ENCODE measurements at places on chromosomes 1 and 21. TPM values are rescaled to one million over a fixed set of nuclear protein-coding genes. Genes with fewer than 3 reads are reported as not detected.

TNFRSF18 gene
- total RNA-seq: 1.6 TPM

GBP6 gene
- total RNA-seq: 0.09 TPM

ADGRB2 gene
- 0.65 TPM for total RNA-seq

MPZ gene
- 2.1 TPM for total RNA-seq

CYP4X1 gene
- total RNA-seq: 0.75 TPM

KCNJ6 gene
- 0.14 TPM for total RNA-seq

DNA sequence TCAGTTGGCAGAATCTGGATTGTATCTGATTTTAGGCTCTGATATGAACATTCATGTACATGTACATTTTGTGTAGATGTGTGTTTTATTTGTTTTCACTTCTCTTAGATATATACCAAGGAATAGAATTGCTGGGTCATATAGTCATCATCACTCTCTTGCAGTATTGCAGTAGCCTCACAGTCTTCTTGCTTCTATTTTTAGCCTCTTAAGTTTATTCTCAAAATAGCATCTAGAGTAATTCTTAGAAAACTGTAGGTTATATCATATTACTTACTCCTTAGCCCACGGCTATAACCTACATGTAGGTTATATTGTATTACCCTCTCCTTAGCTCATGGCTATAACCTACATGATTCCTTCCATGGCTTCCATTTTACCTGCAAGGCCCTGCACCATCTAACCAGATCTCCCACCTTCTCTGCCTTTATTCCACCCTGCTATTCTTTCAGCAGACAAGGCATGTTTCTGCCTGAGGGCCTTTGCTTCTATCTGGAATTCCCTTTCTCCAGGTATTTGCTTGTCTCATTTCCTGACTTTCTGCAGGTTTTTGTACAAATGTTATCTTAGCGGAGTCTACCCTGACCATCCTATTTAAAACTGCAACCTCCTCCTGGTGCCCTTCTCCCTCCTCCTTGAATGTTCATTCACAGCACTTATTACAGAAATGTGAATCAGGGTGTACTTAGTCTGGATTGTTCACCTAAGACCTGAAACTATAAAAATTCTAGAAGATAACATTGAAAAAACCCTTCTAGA lies 109.0 kb upstream of the ETV3 start:
- no peak for DNase-seq

DNA sequence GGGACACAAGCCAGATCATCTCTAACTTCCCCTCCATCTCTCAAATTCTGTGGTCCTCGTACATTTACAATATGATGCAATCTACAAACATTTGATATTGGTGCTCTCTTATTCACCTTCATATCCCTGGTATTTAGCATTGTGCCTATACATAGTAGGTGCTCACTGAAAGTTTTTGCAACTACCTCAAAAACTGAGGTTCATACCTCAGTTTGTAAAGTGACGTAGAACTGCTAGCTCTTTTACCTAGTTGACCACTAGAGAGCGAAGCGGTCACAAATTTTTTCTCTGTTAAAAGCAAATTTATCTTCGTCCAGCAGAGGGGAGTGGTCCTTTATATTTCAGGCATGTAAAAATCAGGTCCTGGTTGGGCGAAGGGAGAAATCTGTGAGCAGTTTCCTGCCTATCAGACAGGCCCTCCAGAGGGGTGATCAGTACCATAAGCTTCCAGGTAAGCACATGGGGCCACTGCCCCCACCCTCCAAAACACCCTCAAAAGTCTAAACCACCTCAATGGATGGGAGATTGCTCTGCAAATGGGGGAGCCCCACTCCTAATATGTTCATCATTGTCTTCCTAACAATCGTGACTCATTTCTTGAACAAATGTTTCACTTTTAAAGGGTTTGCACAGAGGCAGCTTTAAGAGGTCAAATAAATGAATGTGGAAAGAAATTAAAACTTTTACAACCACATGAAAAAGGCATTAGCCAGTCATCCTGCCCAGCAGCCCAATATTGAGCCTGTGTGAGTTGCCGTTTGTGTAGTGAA lies 10.6 kb upstream of the HLCS start:
- peak; percentile 30 for DNase-seq

DNA sequence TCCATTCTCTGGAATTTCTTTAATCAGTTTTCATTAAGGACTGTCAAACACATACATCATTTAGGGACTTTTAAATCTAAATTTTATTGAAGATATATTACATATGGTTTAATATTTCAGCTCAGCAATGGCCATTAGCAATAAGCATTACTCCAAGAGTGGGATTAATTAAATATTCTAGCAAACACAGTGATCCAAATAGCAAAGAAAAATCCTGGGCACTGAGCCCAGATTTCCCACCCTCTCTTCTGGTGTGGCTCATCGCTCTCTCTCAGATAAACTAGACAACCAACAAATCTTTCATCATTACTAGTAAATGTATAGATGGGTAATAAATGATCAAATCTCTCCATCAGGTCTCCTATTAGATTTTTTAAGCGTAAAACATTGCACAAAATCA lies 53.5 kb upstream of the FOXD3 start:
- no peak for DNase-seq

DNA sequence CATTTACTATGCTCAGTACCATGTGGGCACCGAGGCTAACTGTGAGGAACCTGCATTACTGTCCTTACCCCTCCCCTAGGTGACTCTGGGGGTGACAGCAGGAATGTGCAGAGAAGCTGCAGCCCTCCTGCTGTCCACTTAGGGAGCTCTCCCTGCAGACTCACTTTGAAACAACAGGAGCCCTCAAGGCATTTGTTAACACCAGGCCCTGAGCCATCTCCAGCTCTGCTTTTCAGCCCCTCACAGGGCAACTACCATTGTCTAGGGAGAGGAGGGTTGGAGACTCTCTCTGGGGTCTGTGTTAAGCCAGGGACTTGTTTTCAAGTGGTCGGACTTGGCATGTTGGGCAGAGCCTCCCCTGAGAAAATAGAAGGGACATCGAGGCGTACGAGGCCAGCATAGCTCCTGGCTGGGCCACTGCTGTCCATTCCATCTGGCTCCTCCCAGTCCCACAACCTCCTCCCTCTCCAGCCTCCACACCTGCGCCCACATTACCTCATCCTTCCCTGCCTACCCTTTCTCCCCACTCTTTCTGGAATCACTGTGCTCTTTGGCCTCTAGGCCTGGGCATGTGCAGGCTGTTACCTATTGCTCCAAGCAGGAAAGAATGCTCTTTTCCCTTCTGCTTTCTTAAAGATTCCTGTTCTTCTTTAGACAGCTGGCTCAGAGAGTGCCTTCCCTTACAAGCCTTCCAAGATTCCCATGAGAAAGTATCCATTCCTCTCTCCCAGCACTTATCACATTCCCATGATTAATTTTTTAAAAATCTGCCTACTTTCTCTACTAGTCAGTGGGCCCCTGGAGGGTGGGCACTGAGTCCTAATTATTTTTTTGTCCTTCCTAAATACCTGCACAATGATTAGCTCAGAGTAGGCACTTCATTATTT lies 102.7 kb upstream of the GCLM start:
- no peak for DNase-seq

DNA sequence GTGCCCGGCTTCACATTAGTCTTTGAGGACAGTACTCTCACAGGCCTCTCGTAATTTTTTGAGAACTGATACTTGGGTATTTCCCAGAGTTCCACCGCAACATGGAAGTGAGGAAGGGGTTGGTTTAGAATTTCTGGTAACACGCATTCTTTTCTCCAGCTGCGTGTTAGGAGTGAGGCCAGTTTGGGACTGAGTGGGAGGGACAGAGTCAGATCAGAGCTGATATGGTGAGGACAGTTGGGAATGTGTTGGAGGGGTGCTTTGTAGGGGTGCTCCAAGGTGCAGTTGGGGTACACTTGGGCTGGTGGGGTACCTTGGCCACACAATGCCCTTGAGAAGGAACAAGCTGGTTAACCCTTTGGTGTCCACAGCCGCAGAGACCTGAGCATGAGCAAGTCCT lies 6.7 kb downstream of the FBXO6 start:
- no peak for DNase-seq

DNA sequence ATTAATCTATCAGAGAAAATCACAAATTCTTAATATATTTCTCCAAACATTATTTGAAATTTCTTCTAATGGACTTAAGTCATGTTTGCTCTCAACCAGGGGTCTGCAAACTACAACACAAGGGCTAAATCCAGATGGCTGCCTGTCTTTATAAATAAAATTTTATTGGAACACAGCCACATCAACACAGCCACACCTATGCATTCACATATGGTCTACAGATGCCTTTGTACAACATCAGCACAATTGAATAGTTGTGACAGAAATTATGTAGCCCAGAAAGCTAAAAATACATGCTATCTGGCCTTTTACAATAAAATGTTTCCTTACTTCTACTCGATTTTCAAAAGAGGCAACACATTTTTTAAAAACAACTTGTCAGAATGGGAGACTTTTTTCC lies 103.9 kb downstream of the DPYD start:
- no peak for DNase-seq

GRCh38 chr1:235069577-235070563 lies 58.8 kb downstream of the TOMM20 start:
- peak; percentile 88 for DNase-seq

DNA sequence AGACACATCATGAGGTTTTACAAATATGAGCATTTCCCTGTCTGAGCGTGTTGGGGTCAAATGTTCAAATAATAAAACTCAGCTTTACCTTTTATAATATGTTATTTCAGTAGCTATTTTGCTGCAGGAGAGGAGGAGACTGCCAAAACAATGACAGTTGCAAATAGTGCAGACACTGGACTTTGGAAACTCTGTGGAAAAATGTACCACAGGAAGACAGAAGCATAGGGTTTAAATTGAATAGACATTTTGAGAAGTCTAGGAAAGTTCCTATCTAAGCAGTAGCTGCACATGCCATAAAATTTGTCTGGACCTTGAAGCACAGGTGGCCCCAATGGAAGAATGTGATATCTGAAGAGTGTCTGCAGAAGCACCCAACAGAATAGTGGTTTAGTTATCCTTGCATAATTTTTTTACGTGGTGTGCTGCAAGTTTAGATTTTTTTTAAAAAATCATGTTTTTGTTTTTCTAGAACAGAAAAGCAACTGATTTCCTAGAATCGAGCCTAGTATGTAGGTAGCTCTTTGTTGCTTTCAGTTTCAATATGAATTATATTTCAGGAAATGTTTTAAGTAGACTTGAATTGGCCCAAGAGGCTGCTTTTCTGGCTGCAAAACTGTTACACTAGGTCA lies 14.0 kb upstream of the GBP5 start:
- no peak for DNase-seq

DNA sequence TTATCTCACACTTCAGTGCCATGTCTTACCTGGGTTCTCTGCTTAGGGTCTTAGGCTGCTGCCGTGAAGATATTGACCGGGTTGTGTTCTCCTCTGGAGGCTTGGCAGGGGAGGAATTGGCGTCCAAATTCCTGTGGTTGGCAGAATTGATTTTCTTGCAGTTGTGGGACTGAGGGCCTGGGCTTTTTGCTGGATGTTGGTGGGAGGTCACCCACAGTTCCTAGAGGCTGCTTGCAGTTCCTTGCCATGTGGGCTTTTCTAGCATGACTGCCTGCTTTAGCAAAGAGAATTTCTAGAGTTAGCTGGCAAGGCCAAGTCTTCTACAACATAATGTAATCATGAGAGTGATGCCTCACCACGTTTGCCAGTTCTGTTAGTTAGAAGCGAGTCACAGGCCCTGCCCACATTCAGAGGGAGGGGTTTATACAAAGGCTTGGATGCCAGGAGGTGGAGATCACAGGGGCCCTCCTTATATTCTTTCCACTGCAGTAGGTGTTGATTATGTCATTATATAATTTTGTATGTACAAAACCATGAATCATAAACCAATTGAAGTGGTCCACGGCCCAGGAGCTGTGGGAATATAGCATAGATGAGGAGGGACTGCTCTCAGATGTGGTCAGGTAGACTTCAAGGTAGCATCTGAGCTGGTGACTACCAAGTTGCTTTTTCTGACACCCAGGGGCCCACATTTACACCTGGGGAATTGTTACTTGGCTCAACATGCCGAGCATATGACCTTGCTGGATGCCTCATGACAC lies 6.6 kb downstream of the UBL4B start:
- DNase-seq: no peak

DNA sequence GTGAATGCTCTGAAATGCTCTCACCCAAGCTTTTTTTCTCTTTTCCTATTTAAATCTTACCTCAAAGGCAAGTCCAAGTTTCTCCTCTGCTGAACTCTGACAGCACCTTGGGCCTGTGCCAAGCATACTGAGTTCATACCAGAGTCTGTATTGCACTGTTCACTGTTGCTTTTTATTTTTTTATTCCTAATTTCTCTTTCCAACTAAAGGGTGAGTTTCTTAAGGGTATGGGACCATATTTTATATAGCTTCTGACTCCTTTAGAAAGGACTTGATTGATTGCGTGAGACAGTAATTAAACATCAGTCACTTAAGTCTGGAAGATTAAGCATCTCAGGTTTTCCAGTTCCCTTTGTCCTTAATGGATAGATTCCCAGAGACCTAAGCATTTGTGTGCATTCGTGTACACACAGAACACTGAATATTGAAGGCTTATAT lies 69.9 kb downstream of the CACHD1 start:
- DNase-seq: peak; percentile 72

DNA sequence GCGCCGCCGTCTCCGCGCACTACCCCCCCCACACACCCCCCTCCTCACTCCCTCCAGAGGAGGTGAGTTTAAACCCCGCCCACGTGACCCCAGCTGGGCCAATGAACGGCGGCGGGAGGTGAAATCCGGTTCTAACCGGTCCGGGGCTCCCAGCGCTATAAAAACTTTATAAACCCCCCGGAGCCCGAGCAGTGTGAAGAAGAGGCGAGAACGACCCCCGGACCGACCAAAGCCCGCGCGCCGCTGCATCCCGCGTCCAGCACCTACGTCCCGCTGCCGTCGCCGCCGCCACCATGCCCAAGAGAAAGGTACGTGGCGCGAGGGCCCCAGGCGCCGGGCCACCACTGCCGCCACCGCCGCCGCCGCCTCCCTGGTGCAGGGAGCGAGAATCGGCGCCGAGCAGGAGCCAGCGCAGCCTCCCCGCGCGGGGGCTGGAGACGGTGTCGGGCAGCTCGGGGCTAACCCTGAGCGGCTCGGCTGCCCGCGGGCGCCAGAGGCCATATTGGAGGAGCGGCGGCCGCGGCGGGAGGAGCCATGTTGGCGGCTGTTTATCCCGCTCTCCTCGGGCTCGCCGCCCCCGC lies at the start of gene HMGN2:
TSS of gene HMGN2 (plus strand) at position 121 of the 581 bp plus-strand sequence. CDS start at position 294, 173 bp downstream.
- peak; percentile 94 for DNase-seq

DNA sequence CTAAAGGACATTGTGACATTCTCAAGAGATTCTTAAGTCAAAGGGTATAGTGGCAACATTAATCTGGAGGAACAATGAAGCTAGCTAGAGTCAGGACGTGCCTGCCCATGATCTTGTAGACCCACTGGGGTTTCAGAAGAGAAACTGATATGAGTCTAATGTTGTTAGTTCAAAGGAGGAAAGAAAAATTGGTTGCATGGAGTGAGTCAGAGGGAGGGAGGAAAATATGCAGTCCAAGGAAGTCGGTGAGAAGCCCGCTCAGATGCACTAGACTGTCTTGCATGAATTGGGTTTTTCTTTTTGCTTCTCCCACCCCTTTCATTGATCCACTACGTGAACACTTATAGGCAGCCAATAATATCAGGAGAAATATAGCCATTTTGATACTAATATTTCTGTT lies 53.8 kb upstream of the SYT14 start:
- DNase-seq: no peak

Data from mucosa of descending colon (tissue), 3 donors.